Erythroblast (primary cell): ENCODE measurements at places on chromosomes 16 and 17.

DNA sequence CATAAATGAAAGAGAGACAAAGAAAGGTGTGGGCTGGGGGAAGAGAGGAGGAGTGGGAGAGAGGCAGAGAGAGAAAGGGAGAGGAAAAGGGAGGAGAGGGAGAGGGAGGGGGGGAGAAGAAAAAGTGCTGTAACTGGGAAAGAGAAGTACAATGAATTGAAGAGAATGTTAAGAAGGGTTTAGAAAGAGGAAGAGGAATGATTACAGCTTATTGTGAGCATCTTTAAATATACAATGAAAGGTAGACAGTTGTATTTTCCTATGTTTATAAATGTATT, 229.1 kb upstream of the PMFBP1 start:
- DNase-seq, result no peak

DNA sequence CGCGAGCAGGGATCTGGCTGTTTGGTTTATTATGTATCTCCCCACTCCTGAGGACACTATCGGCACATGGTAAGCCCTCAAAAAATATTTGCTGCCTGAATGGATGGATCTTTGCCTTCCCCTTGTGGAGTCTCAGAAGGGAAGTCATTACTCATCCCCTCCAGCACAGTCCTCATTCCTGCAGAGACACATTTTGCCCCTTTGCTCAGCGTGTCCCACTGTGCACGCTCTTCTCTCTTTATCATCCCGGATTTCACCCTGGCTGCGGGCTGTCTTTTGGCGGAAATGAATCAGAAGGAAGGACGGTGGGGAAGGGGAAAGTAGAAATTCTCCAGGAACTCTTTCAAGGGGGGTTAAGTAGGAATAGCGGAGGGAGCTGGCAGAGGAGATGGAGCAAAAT, 125.2 kb upstream of the CDC42EP4 start:
- DNase-seq, result no peak

DNA sequence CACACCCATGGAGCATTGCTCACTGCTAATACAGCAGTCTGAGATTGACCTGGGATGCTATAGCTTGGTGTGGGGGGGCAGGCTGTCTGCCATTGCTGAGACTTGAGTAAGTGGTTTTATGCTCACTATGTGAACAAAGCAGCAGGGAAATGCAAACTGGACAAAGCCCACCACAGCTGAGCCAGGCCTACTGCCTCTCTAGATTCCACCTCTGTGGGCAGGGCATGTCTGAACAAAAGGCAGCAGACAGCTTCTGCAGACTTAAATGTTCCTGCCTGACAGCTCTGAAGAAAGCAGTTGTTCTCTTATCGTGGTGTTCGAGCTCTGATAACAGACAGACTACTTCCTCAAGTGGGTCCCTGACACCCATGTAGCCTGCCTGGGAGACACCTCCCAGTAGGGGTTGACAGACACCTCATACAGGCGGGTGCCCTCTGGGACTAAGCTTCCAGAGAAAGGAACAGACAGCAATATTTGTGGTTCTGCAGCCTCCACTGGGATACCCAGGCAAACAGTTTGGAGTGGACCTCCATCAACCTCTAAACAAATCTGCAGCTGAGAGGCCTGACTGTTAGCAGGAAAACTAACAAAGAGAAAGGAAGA, 2204.8 kb downstream of the TP53TG3F start:
- DNase-seq, result no peak

GRCh38 chr17:630801-631200, 83.8 kb downstream of the VPS53 start:
- DNase-seq, result no peak

DNA sequence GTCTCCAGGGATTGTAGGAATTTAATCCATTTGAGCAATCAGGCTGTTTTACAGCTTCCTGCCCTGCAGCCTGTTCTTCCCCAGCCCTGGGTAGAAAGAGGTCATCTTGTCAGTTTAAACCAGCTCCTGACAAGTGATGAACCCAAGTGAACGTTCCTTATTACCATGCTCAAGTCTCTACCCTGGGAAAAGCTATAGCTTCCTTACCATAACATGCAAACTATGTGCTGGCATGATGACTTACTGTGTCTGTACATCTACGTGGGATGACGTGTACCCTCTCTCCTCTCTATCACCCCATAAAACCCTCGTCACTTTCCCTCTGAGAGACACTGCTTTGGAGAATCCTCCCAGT, 452.2 kb downstream of the XYLT1 start:
- no peak for DNase-seq

DNA sequence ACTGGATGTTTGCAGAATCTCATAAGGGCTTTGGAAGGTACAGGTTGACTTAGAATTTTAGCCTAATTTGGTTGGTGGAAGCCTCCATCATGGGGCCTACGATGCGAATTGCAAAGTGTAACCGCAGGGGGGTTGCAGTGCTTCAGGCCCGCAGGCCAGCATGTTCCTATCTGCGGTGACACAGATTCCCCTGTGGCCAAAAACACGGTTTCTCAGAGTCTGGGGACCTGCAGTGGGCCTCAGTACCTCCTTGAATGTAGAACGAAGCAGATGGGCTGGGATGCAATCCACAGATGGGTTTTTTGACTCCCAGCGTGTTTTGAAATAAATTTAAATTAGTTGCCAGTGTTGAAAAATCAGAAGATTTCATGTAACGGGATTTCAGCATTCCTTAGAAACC, 34.7 kb downstream of the KIAA0513 start:
- no peak for DNase-seq

DNA sequence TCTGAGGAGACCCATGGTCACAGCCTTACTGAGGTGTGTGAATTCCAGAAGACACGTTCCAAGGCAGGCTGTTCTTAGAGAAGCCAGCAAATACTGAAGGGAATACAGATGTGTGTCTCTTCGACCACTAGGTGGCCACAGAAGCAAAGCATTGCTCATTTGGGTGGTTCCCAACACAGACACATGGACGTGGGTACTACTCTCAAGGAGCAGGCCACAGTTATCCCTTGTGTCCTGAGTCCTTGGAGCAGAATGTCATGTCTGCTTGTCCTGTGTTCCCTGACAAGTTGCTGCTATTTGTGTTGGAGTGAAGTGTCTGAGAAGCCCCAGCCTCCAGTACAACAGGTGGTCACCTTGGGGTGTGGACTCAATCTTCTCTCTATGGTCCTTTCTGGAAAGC, 30.3 kb downstream of the HMOX2 start:
- DNase-seq, result peak; percentile 84

DNA sequence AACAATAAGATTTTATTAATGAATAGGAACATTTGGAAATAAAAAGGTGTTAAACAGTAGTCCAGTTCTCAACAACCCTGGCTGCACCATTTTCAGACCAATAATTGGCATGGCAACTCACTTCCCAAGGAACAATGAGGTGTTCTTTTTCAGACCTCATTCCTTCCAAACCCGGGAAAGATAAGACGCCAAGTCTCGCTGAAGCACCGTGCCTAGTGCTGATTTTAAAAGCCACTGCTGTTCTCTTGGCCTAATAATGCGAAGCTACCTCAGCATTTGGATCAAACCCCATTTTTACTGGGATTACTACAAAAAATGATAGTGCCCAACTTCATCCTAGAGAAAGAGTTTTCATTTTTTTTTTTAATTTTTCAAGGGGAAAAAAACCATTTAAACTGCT, 75.2 kb upstream of the NOL11 start:
- no peak for DNase-seq

DNA sequence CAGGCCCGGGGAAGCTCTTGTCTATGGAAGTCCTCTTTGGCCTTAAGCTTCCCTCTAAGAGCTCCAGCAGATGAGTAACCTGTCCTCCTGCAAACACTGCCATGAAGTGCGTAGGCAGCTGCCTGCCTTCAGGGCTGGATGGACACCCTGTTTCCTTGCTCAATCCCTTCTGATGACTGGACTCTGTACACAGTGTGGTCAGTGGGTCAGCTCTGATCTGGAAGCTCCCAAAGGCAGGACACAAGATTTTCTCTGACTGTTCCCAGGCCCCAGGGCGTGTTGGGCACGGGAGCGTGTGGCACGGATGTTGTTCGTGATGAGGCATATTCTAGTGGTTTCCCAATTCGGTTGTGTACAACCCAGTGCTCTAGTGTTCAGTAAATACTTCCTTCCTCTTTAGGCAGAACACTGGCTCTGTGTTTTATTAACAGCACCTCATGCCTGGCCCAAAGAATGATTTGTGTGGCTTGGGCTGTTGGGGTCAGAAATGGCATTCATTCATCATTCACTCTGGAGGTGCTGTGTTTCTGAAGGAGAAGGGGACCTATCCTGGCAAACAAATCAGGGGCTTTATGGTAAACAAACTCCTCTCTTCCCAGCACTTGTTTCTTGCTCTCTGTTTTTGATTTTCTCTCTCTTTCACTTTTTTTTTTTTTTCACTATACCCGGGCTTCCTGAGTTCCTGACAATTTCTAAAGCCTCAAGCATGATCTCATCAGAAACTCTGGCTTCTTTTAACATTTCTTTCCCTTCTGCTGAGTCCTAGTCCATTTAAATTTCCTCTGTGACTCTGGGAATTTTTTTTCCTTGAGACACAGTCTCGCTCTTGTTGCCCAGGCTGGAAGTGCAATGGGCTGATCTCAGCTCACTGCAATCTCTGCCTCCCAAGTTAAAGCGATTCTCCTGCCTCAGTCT, 12.0 kb upstream of the RNF157 start:
- DNase-seq, result no peak

DNA sequence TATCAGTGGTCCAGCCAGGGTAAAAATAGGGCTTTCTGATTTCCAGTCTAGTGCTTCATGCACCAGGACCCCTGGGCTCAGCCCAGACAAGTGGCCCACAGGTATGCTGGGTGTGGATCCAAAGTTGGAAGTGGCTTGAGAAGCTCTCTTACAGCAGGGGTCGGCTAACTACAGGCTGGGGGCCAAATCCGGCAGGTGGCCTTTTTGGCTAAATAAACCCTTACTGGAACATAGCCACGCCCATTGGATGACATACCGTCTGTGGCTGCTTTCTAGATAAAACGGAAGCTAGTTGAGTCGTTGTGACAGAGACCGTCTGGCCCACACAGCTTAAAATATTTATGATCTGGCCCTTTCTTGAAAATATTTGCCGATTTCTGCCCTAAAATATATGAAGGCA, 119.0 kb upstream of the CDC42EP4 start:
- DNase-seq, result peak; percentile 39

DNA sequence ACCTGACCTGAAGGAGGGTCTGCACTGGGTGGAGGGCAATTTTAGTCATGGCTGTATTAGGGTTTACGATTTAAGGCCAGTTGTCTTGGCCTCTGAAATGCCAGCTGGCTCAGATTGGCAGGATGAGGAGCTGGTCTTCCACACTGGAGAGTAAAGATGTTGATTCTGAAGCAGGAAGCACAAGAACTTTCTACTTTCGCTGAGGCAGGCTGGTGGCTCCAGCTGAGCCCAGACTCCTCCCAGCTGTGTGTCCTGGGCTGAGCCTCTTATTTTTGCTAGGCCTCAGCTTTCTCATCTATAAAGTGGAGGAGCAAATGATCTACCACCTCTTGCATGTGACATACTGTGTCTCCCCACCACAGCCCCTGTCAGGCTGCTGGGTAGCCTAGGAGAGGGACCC, 74.4 kb downstream of the MRM1 start:
- DNase-seq, result no peak

DNA sequence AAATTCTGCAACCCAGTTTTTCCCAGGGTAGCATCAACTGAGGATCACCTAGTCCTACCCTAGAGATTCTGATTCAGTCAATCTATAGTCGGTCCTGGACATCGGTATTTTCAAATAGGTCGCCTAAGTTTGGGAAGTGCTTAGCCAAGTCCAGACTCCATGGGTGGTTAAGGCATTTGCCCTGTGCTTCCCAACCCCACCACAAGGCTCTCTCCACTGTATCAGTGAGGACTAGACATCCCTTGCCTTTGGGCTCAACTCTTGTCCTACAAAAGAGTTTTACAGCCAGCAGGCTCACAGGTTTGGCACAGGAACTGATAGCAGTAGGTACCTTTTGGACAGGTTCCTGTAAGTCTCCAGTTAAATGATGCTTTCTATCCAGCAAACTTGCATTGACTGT, 13.8 kb downstream of the HYDIN start:
- DNase-seq, result no peak

- no peak for DNase-seq
Measured at GRCh38 chr17:60161598-60162330, 12.0 kb downstream of the CA4 start.

DNA sequence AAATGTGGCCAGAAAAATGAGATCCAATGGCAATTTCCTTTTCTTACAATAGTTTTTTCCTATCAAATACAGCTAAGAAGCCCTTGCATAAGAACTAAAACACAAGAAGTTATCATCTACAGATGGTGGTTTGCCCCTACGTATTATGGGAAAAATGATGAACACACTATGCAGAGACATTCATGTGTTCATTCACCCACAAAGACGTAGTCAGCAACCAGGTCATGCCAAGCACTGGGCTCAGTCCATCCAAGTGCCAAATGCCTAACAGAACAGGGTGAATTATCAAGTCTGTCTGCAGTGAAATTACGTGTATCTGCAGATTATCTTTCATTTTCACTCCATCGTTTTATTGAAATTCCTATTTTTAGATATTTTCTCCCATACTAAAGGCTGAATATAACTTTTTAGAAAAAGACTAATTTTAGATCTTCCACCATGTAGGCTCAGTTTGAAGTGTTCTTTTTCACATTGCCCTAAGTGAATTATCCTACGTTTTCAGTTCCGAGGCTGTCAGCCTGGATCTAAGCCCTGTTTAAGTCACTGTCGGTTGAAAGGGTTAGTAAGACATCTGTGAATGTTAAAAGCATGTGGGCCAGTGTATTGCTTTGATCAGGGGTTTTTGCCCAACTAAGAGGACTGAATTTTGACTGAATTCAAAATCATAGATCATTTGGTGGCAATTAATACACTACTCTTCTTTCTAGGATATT, 78.1 kb upstream of the DHX40 start:
- no peak for DNase-seq

DNA sequence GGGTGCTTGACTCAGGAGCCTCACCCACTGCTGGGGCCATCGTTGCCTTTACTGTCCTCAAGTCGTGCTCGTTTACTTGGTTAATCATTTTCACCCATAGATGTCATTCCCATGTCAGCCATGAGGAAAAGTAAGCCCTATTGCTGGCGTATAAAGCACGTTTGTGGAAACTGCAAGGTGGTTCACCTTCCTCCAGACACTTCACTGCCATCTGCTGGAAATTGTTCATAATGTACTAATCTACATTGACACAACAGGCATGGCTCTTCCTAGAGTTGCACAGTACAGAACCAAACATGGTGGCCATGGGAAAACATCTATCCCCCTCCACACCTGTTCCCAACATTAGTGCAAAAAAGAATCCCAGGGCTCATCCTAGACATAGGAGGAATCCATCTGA, 116.6 kb downstream of the ZNF18 start:
- peak; percentile 27 for DNase-seq

- no peak for DNase-seq
Measured at GRCh38 chr17:35056013-35056412, 7.5 kb downstream of the RFFL start.

- DNase-seq, result no peak
Measured at GRCh38 chr17:70067134-70067533, 7.9 kb upstream of the KCNJ16 start.

GRCh38 chr17:55162556-55162946, 102.2 kb upstream of the HLF start:
- no peak for DNase-seq

GRCh38 chr17:15966183-15966878, 21.4 kb downstream of the ADORA2B start:
- peak; percentile 39 for DNase-seq

GRCh38 chr16:14454391-14454790, 175.7 kb downstream of the PARN start:
- DNase-seq, result no peak
